ENCODE measurements at places on chromosomes 11 and 22.

DNA sequence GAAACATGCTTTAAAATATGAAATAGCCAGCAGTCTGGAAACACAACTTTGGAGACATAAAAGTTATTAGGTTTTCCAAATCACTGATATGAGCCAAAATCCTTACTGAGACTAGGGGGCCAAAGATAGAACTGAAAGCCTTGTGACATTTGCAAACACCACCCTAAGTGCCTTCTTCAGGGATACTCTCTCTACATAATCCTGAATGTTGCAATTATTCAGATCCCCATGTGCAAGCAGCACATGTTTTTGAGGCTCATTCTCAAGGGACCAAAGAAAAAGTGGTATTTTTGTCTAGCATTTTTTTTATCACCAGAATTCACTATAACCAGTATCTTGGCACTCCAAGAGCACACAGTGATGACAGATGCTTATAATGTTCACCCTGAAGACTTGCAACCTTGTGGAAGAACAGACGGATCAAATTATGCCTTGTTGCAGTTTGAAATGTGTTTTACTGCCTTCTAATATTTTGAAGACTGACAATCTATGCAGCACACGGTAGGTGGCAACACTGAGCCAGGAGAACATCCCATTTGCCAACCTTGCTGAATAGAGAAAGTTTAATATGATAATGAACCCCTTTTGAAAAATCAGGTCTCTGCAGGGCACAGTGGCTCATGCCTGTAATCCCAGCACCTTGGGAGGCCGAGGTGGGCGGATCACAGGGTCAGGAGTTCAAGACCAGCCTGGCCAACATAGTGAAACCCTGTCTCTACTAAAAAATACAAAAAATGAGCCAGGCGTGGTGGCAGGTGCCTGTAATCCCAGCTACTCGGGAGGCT, 78.5 kb downstream of the PLEKHA7 start:
- no peak for DNase-seq

DNA sequence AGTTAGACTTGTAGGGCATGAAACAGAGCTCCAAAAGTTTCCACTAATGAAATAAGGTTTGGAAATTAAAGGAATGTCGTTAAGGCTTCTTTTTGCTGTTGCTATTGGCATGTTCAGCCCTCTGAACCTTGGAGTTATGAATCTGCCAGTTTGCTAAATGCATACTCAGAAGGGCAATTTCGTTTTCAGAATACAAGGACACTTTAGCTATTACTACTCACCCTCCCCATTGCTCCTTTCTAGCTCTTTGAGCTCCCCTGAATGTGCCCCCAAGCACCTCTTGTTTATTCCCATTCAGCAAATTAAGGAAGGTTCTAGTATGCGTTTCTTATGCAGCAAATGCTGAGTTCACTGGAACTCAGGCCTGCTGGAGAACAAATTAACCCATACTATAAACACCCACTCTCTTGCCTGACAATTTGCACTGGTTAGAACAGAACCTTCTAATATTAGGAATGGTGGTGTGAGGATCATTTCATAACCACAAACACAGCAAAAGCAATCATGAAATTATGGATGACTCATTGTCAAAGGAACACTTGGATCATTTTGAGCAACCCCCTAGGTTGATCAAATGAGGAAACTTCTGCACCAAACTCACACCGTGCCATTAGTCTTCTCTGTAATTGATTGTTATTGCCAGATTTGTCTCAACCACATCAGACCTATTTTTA, 26.2 kb upstream of the LIN7C start:
- no peak for DNase-seq

GRCh38 chr11:62540804-62541701, 5.6 kb downstream of the AHNAK start:
- DNase-seq = peak; percentile 87

DNA sequence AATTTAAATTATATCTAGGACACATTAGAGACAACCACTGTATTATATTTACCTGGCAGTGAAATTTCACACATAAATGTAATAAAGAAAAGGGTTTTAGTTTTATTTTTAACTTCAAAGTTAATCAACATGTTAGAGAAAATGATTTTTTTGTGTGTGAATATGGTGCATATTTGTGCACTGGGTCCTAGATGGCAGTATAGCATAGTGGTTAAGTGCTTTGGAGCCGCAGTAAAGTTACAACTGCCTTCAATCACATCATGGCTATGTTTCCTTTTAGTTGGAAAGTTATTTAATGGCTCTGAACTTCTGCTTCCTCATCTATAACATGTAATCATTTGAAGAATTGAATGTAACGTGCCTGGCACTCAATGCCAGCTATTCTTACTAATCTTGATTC, 108.9 kb upstream of the DDI1 start:
- no peak for DNase-seq

DNA sequence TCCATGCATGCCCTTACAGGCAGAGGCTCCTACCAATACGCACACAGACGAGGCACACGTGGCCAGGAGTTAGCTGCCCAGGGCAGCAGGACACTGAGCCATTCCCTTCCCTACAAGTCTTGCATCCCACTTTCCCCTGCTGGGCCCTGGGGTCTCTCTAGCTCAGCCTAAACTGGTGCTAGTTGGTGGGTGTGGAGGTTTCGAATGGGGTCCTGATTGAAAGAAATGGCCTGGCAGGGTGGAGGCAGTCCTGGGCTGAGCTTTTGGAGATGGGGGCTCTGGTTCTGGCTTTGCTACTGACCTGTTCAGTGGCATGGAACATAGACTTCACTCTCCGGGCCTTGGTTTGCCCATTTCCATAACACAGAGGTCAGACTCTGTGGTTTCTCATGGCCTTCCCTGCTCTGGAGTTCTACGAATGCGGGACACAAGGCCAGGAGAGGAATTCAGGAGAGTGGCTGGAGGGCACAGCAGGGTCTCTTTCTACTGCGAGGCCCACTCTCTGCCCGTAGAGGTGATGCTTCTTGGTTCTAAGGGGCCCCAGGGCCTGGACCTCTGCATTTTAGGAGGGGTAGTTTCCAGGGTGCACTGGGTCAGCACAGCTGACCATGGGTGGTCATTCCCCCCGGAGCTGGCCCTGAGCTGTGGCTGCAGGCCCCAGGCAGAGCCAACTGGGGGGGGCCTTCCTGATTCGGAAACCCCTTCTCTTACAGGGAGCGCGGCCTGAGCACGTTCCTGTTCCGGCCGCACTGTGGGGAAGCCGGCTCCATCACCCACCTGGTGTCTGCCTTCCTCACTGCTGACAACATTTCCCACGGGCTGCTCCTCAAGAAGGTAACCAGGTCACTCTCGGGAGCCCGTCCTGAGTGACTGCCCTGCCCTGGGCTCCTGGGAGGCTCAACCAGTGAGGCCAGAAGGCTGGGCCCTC, 40.0 kb downstream of the RNF141 start:
- DNase-seq = no peak

- no peak for DNase-seq
These were observed 4.9 kb downstream of the RAB3IL1 start for GRCh38 chr11:61912530-61912898.

DNA sequence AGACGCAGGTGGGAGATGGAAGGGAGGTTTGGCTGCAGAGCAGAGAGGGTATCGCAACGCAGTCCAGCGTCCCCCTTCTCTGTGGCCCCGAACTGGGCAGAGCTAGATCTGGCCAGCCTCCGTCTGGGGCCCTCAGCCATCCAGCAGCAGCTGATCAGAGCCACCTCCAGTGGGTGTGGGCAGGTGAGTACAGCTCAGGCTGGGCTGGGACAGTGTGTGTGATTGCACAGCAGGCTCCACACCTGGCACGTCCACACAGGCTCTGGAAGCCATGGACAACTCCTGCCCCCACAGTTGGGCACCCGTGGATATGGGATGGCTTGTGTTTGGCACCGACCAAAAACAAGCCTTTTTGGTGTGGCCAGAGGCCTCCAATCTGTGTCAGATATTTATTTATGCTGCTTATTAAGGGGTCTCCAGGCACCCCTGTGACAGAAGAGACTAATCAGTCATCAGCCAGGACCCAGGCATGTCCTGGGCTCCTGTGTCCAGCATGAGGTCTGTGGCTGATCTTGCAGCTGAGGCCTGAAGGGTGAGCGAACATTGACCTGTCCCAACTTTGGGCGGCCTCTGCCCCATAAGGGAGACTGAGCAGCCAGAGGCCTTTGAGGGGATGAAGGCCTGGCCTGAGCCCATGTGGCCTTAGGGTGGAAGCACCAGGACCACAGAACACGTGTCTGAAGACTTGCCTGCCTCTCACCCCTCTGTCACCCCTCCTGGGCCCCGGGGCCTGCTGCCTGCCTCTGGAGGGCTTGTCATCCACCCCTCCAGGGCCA, 18.6 kb downstream of the POLR3H start:
- no peak for DNase-seq

DNA sequence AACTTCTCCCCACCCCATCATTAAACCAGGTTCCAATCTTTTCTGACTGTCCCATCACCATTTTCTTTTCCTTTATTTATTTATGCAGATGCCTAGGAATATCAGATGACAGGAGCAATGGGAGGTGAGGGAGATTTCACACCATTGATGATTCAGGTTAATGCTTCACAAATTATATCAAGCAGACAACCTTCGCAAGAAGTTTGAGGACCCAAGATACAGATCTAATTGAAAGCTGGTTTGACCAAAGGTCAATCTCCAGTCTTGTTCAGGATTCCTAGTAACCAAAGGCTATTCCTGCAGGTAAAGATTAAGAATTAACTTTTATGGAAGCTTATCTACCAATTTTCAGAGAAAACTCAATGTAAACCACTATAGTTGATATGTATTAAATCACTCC, 54.4 kb downstream of the SLC35F2 start:
- no peak for DNase-seq
